Activated CD8-positive, alpha-beta memory T cell treated with anti-CD3 and anti-CD28 coated beads for 4 hours (primary cell): ENCODE measurements at places on chromosomes 6 and 20.

- no peak for DNase-seq
Measured at GRCh38 chr6:22129751-22130150, 167.1 kb downstream of the PRL start.

- no peak for DNase-seq
Measured at GRCh38 chr6:54262971-54263370, 45.3 kb upstream of the TINAG start.

DNA sequence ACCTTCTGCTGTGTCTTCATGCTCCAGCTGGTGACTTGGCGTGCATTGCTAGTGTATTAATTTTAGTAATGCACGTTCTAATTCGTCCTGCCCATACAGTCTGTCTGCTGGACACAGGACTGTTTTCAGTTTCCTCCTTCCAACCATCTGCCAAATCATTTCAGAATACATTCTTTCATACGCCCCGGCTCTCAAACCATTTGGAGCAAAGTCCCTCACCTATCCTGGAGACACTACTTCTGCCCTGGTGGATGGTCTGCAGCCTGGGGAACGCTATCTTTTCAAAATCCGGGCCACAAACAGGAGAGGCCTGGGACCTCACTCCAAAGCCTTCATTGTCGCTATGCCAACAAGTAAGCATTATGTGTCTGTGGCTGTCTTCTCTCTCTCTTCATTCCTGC lies 60.5 kb downstream of the FNDC1 start:
- no peak for DNase-seq

DNA sequence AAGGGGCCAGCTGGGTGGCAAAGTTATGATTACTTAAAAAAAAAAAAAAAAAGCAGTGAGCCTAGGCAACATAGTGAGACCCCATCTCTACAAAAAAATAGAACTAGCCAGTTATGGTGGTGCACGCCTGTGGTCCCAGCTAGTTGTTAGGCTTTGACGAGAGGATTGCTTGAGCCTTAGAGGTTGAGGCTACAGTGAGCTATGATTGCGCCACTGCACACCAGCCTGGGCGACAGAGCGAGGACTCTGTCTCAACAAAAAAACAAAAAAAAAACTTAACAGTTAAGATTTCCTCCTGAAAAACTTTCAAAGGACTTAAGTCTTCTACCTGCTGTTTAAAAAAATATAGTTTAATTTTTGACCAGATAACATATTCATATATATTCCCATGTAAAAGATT lies 2.4 kb downstream of the GTSF1L start:
- no peak for DNase-seq

GRCh38 chr6:80592436-80592835 lies 486.0 kb downstream of the BCKDHB start:
- DNase-seq, result no peak

GRCh38 chr20:62787866-62788265 lies 8.4 kb upstream of the MRGBP start:
- no peak for DNase-seq

DNA sequence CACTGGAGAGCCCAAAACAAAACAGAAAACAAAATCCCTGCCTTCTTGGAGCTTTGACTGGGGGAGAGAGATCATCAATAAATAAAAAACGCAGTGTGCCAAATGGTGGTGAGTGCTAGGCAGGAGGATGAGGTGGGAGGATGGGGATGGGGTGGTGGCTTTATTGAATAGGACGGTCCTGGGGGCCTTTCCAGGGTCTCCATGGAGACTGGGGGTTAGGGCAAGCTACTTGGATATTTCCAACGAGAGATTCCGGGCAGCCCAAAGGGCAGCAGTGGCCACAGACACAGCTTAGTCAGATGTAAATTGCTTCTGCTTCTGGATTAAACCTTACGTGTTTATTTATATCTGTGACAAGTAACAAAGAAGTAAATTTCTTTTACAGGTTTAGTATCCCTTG lies 700.1 kb downstream of the QKI start:
- no peak for DNase-seq

GRCh38 chr6:154319231-154319858 lies 37.3 kb downstream of the IPCEF1 start:
- no peak for DNase-seq
